ENCODE measurements at places on chromosomes 5 and 9.

DNA sequence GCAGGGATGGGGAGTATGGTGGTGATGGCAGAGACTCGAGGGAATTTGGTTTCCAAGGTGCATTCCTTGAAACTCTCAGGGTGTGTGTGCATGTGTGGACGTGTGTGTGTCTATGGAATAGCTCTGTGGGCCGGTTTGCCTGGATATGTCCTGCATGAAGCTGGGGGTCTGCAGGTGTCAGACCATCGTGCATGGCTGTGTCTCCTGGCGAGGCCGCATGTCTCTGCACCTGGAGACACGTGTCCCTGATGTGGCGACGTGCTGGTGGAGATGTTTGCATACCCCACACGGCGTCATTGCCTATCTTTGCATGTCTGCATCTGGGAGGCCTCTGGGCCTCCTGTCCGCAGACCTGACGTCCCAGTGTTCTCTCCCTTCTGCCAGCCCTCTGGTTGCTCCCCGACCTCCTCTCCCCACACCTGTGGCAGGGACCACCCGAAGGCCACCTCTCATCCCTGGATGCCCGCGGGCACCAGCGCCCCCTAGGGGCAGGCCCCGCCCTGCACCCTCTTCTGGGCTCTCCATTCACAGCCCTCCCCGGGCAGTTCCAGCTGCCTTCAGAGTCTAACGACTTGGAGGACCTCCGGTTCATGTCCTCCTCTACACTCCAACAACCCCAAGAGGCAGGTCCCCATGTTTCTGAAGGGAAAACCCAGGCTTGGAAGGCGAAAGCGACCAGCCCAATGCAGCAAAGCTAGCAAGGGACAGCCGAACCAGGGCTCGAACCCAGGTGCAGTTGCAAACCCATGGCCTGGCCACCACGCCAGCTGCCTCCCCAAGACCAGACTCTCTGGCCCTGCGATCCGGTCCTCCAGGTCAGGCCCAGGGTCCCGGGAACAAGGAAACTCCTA is 88.6 kb downstream of the LMX1B start:
- DNase-seq, result no peak

DNA sequence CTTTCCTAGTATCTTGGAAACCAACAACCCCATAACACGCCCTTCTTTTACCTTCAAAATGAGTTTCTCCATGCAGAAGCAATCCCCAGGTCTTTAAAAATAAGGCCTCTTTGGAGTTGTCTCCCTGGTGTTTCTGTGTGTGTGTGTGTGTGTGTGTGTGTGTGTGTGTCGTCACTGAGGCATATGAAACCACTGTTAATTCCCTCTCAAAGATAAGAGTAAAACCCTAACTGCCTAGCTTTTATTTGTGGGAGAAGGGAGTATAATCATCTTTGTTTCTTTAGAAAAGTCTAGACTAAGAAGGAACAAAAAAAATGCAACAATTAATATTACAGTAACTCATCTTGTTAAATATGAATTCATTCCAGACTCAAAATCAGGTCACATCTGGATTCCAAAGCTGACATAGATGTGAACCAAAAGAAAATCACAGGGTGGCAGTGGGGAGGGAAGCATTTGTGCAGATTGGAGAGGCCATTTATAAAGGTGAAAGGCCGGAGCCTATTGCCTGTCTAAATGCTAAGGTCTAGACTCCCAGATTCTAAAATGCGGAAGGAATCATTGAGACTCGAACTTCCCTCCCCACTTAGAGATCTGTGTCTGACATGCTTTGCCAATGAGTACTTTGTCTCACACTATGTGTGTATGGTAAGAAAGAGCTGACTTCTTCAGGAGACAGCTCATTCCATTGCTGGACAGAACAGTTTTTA is 91.4 kb downstream of the ZNF366 start:
- DNase-seq, result no peak

DNA sequence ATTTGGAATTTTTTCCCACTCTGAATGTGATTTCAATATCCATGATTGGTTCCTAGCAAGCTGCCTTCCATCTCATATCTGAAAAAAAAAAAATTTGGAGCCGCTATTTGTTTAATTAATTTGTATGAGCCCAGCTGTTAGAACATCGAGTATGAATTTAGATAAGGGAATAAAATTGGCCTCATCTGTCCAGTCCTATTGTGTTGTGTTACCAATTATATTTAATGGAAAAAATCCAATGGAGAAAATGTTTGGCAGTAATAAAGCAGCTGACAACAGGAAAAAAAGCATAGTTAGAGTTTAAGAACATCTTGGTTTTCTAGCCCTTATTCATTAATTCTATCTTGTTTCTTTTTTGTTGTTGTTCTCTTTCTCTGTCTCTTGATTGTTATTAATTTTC is 735.6 kb upstream of the RIOK2 start:
- DNase-seq, result no peak

DNA sequence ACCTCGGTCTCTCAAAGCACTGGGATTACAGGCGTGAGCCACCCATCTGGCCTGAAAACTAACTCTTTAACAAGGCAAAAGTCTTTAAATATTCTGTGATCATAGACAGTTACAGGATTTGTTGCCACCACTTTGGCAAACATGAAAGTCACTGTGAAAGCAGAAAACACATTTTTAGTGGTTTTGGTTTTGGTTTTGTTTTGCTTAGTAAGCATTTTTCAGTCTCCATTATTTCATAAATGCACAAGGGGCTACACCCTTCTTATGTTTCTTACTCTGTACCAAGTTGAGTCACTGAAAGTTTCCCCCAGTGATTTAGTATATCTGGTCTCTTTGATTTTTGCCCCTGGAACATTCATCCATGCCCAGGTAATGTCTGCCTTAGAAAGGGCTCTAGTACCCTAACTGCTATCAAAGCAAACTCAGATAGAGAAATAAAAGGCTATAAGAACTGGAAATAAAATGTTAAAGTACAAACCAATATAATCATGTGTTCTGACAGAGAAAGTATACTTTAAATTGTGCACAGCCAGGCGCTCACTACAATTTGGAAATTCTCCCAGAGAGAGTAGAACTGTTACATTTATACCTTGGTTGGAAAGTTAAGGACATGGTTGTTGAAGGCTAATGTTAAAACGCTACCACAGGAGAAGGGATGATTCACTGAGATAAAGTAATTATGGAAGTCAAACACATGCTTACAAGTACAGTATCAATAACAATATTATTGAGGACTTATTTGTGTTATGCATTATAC is 1022.5 kb upstream of the DMAC1 start:
- no peak for DNase-seq

GRCh38 chr5:125262782-125263181 is 516.3 kb upstream of the ZNF608 start:
- no peak for DNase-seq

DNA sequence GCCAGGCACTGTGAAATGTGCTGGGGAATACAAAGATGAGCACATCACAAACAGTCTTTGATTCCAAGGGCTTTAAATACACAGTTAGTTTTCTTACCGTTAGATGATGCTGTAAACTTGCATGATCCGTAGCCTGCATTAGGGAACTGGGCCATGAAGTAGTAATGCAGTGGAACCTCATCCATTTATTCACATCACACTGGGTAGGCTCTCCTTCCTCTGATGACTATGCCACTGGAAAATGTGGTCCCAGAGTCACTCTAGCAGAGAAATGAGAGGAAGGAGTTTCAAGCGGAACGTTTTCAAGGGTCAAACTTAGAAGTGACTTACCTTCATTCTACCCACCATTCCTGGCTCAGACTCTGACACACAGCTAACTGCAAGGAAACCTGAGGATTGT is 26.4 kb downstream of the ZFAND5 start:
- DNase-seq, result no peak

DNA sequence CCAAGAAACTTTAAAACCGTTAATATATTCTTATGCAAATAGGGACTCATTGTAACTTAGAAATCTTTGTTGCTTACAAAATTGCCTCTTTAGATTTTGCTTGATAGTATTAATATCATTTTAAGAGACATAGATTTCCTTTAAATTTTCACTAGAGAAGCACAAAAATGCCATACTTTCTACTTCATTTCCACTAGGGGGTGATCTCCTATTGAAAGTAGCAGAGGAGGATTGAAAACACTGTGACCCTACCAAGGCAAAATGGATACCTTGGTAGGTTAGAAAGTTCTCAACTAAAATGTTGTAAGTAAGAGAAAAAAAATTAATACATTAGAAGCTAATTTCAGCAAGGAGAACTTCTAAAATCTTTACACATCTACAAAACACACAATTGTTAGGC is 204.9 kb downstream of the CHSY3 start:
- no peak for DNase-seq

DNA sequence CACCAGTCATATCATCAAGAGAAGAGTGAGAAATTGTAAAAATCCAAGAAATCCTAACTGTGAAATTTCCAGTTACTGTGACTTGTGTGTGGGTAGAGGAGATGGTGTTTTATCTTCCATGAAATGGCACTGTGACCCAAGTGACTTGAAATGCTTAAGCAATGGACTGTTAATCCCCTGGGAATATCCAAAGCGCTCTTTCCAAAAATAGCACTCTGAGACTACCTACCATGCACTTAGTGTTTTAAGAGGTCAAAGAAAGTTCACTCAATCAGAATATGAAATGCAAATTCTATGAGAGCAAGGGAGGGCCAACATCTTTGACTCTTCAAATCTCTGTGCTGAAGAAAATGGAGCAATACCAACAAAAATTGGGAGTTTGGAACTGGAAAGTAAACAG is 244.0 kb downstream of the GABRB2 start:
- DNase-seq, result no peak

GRCh38 chr5:107776922-107777740 is 106.4 kb upstream of the EFNA5 start:
- DNase-seq, result no peak

Data from fibroblast of skin of left biceps (primary cell).